Fibroblast of villous mesenchyme (primary cell): ENCODE measurements at places on chromosomes 4 and X.

DNA sequence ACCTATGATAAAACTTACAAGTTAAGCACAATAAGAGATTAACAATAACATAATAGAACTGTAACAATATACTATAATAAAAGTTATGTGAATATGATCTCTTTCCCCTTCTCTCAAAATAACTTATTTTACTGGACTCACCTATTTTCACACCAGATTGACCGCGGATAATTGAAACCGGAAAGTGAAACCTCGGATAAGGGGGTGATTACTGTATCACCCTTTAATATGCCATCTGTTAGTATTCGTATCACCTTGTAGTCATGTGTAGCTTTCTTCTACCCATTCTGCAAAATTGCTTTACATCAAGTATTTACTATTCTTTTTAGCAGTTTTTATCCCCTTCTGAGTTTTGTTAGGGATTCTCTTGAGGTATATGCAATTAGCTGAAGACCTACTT, 1.8 kb downstream of the SPCS3 start:
- no peak for DNase-seq

- no peak for DNase-seq
These were observed 15.8 kb upstream of the UBE2K start for GRCh38 chr4:39682138-39682537.

GRCh38 chr4:54063229-54063628, 1.2 kb downstream of the CHIC2 start:
- peak; percentile 50 for DNase-seq

DNA sequence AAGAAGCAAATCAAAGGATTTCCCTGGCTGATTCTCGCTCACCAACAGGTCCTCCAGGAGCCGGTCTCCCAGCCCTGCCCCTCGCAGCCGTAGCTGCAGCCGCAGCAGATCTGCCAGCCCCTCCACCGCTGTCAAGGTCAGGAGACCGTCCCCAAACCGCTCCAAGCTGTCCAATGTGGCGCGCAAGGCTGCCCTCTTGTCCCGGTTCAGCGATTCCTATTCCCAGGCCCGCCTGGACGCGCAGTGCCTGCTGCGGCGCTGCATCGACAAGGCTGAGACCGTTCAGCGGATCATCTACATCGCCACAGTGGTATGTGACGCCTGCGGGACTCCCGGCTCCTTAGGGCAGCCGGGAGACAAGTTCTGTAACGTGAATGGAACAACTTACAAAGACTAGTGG, 25.6 kb downstream of the SPATA18 start:
- DNase-seq = peak; percentile 6

DNA sequence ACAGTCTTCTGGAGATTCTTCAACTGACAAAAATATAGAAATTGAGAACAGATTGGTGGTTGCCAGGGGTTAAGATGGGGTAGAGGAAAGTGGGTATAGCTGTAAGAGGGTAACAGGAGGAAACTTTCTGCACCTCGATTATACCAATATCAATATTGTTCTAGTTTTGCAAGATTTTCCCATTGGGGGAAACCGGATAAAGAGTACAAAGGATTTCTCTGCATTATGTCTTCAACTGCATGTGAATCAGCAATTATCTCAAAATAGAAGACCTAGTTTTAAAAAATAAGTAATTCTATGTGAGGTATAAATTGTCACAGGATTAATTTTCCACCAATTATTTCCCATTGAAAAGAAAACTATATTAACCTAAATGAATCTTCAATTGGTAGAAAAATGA, 65.7 kb downstream of the LRBA start:
- no peak for DNase-seq

- DNase-seq = no peak
These were observed 40.1 kb upstream of the RPA4 start for GRCh38 chrX:96843566-96843965.

- DNase-seq = no peak
These were observed 597.6 kb upstream of the MAGEB2 start for GRCh38 chrX:29617725-29618124.

- no peak for DNase-seq
These were observed 868.8 kb downstream of the CCSER1 start for GRCh38 chr4:90995996-90996395.

GRCh38 chr4:53562409-53562808, 28.9 kb downstream of the LNX1 start:
- peak; percentile 56 for DNase-seq

- DNase-seq = peak; percentile 48
These were observed at the start of gene NUDT11 for GRCh38 chrX:51496501-51497291. NUDT11 (minus strand) TSS chrX:51496592; CDS start chrX:51496444, 148 bp downstream.

- DNase-seq = no peak
These were observed 39.3 kb upstream of the SMARCAD1 start for GRCh38 chr4:94168321-94168720.

- no peak for DNase-seq
These were observed 17.1 kb downstream of the AFP start for GRCh38 chr4:73452953-73453700.

- DNase-seq = peak; percentile 26
These were observed 93.2 kb upstream of the MAPK10 start for GRCh38 chr4:86452924-86453531.

DNA sequence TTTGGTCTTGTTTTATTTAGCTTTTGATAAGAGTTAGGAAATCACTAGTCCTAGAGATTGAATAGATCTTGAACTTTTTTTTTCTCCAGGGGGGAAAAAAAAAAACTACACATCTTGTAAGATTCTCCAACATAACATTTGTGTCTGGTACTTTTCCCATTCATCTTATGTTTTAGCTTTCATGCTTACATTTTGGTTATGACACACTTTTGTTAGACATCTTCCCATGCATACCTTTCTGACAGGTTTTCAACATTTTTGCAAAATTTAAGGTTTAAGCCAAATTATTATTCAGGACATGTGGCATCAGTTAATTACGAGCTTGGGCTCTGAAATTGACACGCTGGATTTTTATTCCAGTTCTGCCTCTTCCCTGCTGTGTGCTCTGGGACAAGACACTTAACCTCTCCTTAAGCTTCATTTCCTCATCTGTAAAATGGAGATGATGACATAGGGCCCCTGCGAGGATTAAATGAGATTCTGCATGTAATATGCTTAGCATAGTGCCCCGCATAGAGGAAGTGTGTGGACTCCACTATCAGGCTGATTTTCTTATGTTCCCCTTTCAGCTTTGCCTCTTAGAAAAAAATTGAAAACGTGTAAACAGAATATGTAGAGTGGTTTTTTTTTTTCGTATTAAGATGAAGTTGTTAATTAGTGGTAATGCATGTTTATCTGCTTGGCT, 5.3 kb downstream of the KIT start:
- no peak for DNase-seq

DNA sequence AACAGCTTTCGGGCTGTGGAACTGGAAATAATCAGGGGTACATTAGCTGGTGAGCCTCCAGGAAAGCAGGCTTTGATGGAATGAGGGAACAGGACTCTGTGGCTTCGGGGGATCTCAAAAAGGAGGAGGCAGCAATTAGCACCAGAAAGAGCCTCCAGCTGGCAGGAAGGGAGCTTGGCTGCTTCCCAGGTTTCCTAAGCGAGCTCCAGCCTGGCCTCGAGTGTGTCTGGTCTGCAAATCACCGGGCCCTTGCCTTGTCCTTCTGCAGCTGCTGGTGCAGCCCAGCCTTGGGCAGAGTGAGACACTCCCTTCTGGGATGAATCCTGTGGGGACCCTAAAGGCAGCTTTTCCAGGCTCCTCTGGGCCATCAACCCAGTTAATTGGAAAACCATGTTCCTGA, 10.7 kb upstream of the PDHA1 start:
- no peak for DNase-seq

GRCh38 chr4:15963576-15963975, 601 bp upstream of the FGFBP2 start:
- no peak for DNase-seq

DNA sequence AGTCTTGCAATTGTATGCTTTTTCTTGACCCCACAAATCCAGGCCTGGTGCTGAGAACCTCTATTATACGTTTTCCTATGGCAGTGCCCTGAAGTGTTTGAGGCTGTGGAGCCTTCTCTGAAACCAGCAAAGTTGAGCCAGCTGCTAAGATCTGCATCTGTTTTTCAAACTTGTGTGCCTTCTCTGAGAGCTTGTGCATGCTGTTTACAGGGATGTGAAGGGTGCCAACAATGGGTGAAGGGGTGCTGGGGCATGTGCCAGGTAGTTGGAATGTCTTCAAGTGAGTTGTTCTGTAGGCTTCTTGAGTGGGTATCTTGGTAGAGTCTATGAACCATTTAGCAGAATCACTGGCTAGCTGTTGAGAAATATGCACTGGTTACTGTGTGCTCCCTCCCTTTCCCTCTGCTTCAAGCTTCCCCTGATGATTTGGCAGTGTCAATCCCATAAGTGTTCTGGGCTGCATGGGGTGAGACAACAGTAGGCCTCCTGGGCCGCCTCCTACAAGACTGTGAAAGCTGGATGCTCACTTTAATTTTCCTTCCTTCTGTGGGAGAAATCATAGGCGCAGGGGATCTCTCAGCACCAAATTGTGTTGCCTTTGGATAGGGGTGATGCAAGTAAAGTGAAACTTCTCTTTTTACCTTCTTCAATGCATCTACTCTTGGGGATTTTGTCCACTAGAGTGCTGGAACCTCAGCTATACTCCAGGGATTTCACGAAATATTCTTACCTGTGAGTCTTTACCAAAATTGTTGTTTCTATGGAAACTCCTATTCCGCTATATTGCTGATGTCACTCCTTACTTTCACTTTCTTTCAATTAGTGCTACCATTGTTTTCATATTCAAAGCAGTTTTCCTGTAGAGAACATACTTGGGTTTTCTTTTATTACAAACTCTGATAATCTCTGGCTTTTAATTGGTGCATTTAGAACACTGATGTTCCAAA, 30.0 kb downstream of the ITM2A start:
- no peak for DNase-seq

- peak; percentile 19 for DNase-seq
These were observed 3.4 kb downstream of the DDX53 start for GRCh38 chrX:23003116-23003515.

DNA sequence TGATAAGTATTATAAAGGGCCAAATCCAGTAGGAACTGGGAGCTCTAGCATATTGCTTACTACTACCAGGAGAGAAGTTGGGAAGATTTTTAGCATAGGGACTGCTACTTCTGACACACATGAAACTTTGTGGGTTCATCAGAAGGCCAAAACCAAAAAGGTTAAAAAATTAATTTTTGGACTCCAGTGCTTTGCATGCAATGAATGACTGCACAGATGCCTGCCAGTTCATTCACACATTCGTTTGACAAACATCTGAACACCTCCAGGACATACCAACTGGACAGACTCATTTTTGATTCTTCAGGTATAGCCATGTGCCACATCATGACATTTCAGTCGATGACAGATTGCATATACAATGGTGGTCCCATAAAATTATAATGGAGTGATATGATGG, 79.8 kb downstream of the MID1IP1 start:
- no peak for DNase-seq

DNA sequence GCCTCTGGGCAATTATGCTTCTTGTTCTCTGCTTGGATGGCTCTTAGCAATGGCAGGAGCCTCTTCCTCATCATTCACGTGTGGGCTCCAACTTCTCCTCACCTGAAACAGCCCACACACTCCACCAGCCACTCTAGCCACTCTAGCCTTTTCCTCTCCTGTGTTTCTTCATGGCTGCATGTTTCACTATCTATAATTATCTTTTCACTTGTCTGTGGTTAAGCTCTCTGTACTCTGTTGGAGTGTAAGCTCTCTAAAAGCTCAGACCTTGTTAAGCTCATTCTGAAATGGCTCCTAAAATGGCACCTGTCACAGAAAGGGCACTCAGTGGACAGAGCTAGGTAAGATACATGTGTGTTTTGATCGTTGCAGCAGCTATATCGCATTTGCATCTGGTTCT, 80.0 kb downstream of the SH3KBP1 start:
- DNase-seq = no peak

GRCh38 chrX:37984880-37985279, 21.5 kb upstream of the SYTL5 start:
- DNase-seq = no peak

DNA sequence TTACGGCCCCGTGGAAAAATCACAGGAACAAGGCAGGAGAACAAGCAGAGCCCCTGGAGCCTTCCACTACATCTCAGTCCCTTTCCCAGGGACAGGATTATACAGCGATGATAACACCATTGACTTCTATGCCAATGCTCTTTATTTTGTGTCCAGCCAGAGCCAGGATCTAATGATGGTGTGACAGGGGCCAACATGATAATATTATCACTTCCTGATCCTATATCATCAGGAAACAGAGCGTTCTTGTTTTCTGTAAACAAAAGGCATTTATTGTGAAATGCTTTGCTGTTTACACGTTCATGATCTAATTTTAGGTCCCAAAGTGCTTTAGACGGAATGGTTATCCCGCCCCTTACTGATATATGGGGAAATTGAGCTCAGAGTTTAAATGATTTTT, 12.8 kb downstream of the TMPRSS11E start:
- DNase-seq = no peak

- DNase-seq = no peak
These were observed 321.7 kb downstream of the PPP1R2C start for GRCh38 chrX:42456176-42456700.

DNA sequence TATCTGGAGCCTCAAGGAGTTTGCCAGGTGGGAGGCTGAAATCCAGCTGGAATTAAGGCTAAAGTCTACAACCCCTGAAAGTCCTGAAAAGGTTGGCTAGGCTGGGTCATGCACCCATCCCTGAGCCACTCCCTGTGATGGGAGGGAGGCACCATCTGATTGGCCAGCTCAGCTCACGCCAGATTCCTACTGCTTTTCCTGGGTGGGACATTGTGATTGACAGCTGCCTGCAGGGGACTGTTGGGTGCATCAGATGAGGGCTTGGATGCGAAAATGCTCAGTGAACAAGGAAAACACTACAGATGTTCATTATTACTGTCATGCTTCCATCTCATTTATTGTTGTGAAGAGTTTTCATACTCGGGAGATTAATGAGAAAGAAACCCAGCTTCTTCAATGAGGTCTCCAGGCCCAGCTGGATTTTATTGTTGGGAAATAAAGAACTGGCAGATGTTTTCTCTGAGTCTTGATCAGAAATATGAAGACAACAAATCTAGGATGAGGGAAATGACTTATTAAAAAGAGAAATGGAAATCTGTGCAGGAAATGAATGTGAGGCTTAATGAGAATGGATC, 185.9 kb downstream of the STK32B start:
- no peak for DNase-seq

DNA sequence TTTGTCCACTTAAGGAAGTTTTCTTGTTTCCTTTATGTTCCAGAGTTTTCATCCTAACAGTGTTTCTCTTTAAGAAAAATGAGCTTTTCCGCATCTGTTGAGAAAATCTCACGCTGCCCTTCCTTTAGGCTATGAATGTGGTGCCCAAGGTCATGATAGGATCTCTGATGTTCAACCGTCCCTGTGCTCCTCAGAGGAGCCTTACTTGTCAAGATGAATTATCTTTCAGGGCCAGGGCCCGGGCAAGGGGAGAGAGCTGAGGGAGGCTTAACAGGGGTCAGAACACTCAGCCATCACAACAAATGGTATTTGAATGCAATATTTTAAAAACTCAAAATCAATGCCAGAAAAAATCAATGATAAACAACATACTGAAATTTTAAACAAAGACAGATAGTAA, 6.2 kb upstream of the NELFA start:
- DNase-seq = no peak

GRCh38 chr4:158906073-158906472, 137.2 kb downstream of the FNIP2 start:
- no peak for DNase-seq
